ENCODE measurements at places on chromosomes 7 and 10. TPM values are rescaled to one million over a fixed set of nuclear protein-coding genes. Genes with fewer than 3 reads are reported as not detected.

CLCN1 gene
- polyA plus RNA-seq, result 0.06 TPM

GSTO2 gene
- polyA plus RNA-seq, result 1.2 TPM

DNA sequence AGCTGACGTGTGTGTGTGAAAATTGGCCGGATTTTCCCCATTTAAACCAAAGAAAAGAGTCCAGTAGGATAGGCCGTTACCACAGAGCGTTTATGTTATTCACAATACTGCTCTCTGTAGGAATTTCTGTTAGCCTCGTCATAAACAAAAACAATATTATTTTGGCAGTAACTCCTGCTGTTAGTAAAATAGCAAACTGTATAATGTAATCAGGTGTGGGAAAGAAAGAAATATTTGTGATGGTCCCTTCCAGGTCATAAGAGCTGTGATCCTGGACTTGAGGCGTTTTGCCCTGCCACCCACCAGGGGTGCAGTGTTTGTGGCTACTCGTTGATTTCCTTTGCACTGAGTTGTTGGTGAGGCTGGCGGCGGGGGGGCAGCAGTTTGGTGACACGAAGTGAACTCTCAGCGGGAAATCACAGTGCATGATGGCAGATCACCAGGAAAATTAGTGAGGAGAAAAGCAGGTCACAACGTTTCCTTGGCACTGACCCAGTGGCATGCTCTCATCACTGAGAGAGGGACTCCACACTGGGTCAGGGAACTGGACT is 2.8 kb downstream of the EEPD1 start:
- DNase-seq, result no peak

DNA sequence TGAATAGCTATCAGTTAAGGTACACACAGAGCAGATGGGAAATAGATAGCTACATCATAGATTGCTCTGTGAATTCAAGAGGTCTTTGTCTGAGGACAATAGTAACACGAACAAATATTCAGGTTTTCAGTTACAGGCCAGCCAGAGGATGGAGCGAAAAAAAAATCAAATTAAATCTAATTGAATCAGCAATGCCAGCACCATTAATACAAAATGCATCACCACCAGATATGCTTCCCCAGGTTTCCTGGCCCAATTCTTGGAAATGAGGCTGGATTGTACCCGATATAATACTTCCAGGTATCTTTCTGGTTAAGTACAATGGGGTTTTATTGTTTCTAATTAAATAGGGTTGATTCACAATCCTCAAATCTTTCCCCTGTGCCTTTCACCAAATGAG is 975.8 kb upstream of the AUTS2 start:
- no peak for DNase-seq

DNA sequence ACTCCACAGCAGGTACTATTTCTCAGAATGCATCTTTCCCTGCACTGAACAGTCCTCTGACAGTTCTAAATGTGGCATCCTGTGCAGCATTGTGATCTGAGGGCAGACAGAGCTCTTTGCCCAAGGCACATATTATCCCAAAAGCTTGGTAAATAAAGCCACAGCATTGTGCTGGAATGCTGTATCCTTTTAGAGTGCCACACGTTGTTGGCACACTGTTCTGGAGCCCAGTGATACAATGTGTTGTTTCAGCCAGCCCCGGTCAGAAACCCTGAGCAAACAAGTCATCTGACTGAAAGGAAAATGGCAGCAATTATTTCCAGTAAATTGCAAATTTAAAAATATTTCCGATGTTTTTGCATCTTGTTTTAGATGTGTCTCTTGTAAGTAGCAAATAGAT is 45.4 kb downstream of the NAMPT start:
- DNase-seq, result no peak

- no peak for DNase-seq
Measured at GRCh38 chr10:4181081-4181480, 396.1 kb upstream of the KLF6 start.

Measured in CD4-positive, alpha-beta memory T cell (primary cell).